NCI-H1417 (cell line): ENCODE measurements at places on chromosomes 12 and 14.

GRCh38 chr12:131140697-131141096, 187.0 kb downstream of the ADGRD1 start:
- DNase-seq, result no peak

- DNase-seq, result no peak
These were observed 10.7 kb upstream of the FAM234B start for GRCh38 chr12:13033476-13033875.

DNA sequence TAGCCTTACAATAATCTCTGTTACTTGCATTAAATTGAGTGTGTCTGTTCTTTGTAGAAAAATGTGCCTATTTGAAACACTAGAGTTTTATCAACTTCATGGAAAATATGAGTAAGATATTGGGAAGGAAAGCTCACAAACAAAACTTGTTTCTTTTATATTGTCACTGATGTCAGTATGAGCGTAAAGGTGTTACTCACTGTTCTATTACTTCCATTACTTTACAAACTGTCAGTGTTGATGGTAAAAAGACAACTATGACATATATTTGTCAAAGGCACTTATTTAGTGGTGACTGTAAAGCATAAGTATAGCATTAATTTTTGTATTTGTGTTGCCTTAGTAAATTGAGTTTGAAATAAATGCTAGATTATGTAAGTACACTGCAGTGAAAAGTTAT, 193.7 kb upstream of the FLRT2 start:
- DNase-seq, result no peak

- DNase-seq, result no peak
These were observed 1.8 kb upstream of the GMFB start for GRCh38 chr14:54490445-54491175.

DNA sequence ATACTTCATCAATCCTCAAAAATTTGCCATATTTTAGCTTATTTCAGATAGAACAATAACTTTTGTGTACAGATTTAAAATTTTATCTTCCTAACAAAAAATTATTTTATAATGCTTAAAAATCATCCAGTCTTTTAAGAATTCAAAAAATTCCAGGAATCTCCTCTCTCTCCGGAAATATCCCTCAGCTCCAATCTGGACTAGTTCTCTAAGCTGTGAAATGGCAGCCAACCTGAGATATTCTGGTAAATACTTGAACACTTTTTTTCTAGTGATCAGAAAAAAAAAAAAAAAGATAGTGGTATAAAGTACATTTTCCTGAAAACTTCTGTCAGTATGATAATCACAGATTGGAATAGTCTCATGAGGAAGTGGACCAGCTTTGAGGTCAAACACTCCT, 57.6 kb downstream of the SSPN start:
- no peak for DNase-seq
